PC-9 (cell line): ENCODE measurements at places on chromosomes 12 and 14. TPM values are rescaled to one million over a fixed set of nuclear protein-coding genes. Genes with fewer than 3 reads are reported as not detected.

DNA sequence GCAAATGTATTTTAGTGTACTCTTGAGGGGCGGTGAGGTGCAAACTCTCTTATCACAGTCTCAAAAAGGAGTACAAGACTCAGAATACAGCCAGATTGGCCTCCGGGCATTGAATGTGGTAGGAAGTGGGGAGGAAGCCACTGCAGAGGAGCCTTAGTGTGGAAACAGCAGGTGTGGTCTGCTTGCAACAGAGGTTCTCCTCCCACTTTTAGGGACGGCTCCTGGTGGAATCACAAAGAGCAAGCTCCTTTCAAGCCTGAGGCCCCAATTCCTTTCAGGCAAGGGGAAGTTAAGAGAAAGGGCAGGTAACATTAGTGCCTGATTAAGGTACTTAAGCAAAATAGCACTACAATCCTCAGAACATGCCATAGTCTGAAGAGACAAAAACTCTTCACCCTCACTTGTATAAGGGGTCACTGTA lies 23.7 kb upstream of the SLC2A3 start:
- H3K4me1 ChIP-seq = peaks cover 35% of the 10 kb centered on the region
- H3K36me3 ChIP-seq = no peaks in the 10 kb centered on the region
- H3K4me3 ChIP-seq = peak overlapping the region; percentile 63; the same call in 1 of the 2 replicates
- DNase-seq = peak; percentile 96

Gene MYO1H
- total RNA-seq = not detected in 2 replicates

Gene OR6C76
- total RNA-seq = not detected in 2 replicates

DNA sequence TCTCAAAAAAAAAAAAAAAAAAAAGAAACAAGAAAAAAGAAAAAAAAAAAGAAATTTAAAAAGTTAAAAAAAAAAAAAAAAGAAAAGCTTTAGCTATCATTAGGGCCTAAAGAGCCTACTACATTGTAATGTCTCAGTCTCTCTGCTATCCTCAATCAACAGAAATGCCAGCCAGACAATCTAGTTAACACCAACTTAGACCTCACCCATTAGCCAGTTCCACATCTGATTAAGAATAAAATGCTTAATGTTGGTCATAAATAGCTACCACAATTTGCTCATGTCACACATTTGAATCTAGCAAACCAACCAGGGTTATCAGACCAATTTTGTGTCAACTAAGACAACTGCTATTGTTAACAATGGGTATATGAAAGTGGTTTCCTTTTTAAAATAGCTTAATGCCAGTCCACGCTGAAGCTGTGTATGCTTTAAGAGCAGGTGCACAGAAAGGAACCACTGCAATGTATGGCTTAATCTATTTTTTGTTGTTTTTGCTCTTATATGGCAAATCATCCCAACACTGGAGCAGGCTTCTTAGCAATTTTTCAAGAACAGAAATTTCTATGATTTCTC lies 45.5 kb upstream of the SELPLG start:
- H3K27ac ChIP-seq = no peak overlapping the region
- no peak for DNase-seq
- no peaks in the 10 kb centered on the region for H3K27me3 ChIP-seq
- no peaks in the 10 kb centered on the region for H3K36me3 ChIP-seq
- no peaks in the 10 kb centered on the region for H3K4me1 ChIP-seq

GRCh38 chr14:23285530-23286019 lies 357 bp downstream of the HOMEZ start:
- DNase-seq = no peak
- H3K36me3 ChIP-seq = no peaks in the 10 kb centered on the region
- H3K4me3 ChIP-seq = peak overlapping the region; percentile 94

DNA sequence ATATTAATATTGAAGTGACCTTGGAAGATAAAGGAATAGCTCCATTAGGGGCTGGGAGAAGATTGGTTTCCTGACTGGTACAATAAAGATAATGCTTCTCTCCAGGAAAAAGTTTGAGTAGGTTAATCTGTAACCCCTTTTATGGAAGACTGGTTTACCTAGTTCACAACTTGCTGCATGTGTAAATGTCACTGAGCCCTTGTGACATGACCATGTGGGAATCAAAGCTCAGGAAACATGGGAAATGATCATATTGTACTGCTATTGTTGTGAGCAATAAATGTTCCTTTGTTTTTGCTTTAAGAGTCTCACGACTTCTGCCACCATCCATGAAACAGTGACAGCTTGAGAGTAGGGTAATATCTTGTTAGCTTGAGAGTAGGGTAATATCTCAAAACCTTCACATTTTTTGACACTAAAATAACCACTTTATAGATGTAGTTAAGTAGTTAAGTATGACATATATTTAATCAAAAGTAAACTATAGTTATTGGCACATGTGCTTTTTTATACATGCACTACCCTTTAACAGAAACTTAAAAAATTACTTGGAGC lies 1338.6 kb downstream of the FSCB start:
- H3K27ac ChIP-seq = no peak overlapping the region
- H3K27me3 ChIP-seq = no peaks in the 10 kb centered on the region
- no peaks in the 10 kb centered on the region for H3K36me3 ChIP-seq

Gene MAP3K12
- 14.7 and 18.3 TPM in 2 replicates for total RNA-seq

GRCh38 chr12:65840793-65841670 lies 16.7 kb downstream of the HMGA2 start:
- DNase-seq = no peak
- peaks cover 49% of the 10 kb centered on the region for H3K36me3 ChIP-seq
- 0 out of 2 replicates have a peak, but pooled peaks cover 4% of the 10 kb centered on the region for H3K4me1 ChIP-seq
- no peaks in the 10 kb centered on the region for H3K27me3 ChIP-seq

DNA sequence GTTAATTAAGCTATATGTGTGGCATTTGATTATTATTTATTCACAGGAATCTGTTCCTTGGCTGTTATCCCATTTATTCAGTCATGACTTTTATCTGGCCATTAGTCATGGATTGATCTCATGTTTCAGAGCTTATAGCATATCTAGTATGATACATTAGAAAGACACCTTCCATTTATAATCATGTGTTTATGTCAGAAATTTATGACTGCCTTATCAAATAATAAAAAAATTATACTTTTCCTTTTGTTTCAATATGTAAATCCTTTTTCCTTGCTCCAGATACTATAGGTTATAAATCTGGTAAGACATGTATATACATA lies 248.0 kb upstream of the PDE3A start:
- no peaks in the 10 kb centered on the region for H3K4me1 ChIP-seq
- no peaks in the 10 kb centered on the region for H3K27me3 ChIP-seq
- DNase-seq = no peak
- no peaks in the 10 kb centered on the region for H3K36me3 ChIP-seq
- no peak overlapping the region for H3K27ac ChIP-seq
- H3K4me3 ChIP-seq = no peak overlapping the region

DNA sequence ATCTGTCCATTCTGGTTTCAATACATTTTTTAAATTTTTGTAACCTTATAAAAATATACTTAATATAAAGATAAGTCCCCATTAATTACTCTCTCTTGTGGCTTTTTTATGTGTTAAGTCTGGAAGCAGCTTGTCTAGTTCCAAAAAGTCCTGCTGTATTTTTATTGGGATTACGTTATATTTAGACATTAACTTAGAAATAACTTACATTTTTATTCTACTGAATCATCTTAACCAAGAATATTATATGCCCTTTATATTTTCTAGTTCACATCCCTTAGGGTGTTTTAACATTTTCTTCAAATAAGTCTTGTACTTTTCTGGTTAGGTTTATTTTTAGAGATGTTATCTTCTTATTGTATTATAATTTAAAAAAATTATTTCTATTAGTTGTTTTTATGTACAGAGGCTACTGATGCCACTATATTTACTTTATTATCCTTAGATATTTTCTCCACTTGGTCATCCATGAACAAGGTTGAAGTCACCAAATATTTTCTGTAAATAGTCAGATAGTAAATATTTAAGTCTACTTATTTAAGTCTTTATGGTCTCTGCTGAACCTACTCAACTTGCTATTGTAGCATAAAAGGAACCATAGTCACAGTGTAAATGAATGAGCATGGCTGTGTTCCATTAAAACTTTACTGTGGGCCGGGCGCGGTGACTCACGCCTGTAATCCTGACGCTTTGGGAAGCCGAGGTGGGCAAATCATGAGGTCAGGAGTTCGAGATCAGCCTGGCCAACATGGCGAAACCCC lies 132.4 kb upstream of the NEDD1 start:
- no peaks in the 10 kb centered on the region for H3K27me3 ChIP-seq
- H3K4me1 ChIP-seq = no peaks in the 10 kb centered on the region
- no peaks in the 10 kb centered on the region for H3K36me3 ChIP-seq

- DNase-seq = no peak
- no peaks in the 10 kb centered on the region for H3K27me3 ChIP-seq
- no peak overlapping the region for H3K27ac ChIP-seq
- no peak overlapping the region for H3K4me3 ChIP-seq
- no peaks in the 10 kb centered on the region for H3K36me3 ChIP-seq
These were observed 50.7 kb downstream of the TSPAN9 start for GRCh38 chr12:3127832-3128231.

GRCh38 chr12:117595751-117596150 lies 234.3 kb upstream of the NOS1 start:
- H3K4me3 ChIP-seq = no peak overlapping the region
- no peaks in the 10 kb centered on the region for H3K4me1 ChIP-seq
- H3K36me3 ChIP-seq = no peaks in the 10 kb centered on the region
- no peak for DNase-seq
- H3K27me3 ChIP-seq = peaks cover 37% of the 10 kb centered on the region

Gene GLIPR1
- 6.2 and 14.1 TPM in 2 replicates for total RNA-seq

DNA sequence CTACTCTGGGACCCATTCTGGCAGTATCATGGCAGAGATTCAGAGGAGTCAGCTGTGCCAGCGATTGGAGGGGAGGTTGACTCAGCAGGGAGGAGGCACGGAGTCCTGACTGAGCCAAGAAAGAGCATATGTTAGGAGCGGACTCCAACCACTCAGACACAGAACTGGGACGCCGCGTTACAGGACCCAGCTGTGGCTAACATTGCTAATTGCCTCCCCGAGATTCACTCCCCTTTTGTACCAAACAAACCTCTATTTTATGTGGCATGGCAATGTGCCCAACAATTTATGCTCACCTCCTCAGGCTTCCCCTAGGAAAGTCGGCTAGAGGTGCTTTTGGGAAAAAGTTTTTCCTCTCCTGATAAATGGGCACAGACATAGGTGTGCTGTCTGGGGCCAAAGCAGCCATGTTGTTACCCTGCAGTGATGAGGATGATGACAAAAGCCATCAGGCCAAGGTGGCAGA lies 15.2 kb upstream of the CLIP1 start:
- no peak overlapping the region for H3K4me3 ChIP-seq
- H3K4me1 ChIP-seq = 0 out of 2 replicates have a peak, but pooled peaks cover 4% of the 10 kb centered on the region
- H3K27ac ChIP-seq = no peak overlapping the region

GRCh38 chr12:6281081-6281809 lies 29.2 kb upstream of the PLEKHG6 start:
- H3K27ac ChIP-seq = peak overlapping the region; percentile 93
- no peaks in the 10 kb centered on the region for H3K27me3 ChIP-seq
- H3K4me1 ChIP-seq = peaks cover 69% of the 10 kb centered on the region
- DNase-seq = no peak

- peak overlapping the region; percentile 41; the same call in 1 of the 2 replicates for H3K27ac ChIP-seq
- DNase-seq = peak; percentile 50
- H3K36me3 ChIP-seq = no peaks in the 10 kb centered on the region
These were observed 539.3 kb upstream of the TBX3 start for GRCh38 chr12:115223322-115223721.

Gene EIF2B1
- 43.8 and 47.3 TPM in 2 replicates for total RNA-seq
